CD4-positive, alpha-beta memory T cell (primary cell): ENCODE measurements at places on chromosomes 2 and 18.

DNA sequence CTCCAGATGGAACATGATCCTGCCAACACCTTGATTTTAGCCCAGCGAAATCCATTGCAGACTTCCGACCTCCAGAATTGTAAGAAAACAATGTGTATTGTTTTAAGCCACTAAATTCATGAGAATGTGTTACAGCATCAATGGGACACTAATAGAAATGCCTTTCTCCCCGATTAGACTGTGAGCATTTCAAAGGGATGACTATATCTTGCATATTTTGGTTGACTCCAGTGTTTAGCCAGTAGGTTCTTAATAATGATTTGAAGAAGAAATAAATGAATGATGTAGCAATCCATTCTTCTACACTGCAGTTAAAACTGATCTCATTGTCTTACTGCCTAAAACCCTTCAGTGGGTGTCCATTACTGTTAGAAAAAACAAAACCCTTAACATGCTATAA, 67.4 kb upstream of the ACVR1C start:
- no peak for DNase-seq

DNA sequence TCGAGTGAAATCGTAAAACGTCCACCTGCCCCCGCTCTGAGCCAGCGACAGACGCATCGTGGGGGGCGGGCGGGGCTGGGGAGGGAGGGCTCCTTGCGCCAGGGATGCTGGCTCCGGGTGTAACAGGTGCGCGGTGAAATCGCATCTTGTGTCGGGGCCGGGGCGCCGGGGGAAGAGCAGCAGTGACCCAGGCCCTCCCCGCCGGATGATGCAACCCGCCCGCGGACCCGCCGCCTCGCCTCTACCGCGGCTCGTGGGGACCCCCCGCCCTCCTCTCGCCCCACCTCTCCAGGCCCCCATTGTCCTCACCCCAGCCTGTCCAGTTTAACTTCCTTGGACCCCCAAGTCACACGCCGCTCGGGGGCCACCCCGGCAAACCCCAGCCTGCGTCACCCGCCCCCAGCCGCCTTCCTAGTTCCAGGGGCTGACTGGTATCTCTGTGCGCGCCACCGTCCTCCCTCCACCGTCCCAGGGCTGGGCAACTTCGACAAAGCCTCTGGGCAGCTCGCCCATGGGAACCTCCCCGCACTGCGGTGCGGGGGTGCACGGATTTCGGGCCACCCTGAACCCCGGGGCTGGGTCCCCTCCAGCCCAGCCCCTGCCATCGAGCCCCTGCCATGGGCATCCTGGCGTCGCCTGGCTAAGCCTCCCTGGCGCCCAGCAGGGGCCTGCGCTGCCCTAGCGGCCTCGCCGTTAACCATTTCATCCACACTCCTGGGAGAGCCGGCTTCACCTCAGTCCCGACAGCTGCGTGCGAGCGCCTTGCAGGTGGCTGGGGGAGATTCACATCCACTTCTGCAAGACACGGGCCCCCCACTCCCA, 799 bp upstream of the KIF1A start:
- DNase-seq, result no peak

DNA sequence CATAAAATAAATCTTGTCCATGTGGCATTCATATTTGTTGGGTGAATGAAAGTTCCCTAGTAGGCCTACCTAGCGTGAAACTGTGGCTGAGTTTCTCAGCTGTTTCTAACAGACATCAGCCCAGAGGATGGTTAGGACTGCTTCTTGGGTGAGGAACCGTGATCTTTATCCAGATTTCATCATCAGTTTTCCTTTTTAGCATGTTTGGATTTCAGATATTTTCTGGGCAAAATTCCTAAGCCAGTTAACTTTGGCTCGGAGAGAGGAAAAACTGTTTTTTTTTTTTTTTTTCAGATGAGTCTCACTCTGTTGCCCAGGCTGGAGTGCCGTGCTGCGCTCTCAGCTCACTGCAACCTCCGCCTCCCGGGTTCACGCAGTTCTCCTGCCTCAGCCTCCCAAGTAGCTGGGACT, 53.5 kb downstream of the DGKD start:
- DNase-seq, result no peak

GRCh38 chr2:134146620-134147019, 107.3 kb upstream of the MGAT5 start:
- no peak for DNase-seq

- no peak for DNase-seq
Measured at GRCh38 chr2:20115902-20116301, 64.5 kb upstream of the LAPTM4A start.

DNA sequence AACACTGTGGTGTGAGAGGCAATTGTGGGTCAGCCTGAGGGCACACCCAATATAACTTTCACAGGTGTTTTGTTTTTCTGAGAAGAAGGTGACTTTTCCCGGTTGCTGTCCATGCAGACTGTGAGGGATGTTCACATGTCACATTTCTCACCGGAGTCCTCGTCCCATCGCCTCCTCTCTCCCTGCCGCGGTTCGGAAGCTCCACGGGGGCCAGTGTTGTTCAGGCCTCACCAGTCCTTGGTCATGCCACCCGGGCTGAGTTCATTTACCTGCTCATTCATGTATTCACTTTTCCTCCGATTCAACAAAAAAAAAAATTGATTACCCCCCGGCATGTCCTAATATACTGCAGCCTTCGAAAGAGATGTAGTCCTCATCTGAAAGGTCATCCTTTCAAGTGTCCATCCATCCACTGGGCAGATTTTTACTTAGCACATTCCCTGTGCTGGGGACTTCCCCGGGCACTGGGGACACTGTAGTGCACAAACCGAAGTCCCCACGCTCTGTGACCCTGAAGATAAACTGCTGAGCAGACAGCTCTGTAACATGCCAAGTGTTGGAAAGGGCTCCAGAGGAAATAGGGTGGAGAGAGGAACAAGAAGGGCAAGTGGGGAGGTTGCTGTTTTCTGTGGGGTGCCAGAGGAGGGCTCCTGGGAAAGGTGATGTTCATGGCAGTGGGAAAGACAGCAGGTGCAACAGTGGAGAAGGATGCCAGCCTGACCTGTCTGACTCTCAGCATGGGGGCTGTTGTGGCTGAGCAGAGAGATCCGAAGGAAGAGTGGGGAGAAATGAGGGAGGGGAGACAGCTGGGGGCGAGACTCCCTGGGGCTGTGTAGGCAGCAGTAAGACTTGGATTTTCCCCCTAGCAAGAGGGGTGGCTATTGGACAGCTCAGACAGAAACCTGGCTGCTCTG, 22.4 kb downstream of the LRRFIP1 start:
- DNase-seq, result no peak

DNA sequence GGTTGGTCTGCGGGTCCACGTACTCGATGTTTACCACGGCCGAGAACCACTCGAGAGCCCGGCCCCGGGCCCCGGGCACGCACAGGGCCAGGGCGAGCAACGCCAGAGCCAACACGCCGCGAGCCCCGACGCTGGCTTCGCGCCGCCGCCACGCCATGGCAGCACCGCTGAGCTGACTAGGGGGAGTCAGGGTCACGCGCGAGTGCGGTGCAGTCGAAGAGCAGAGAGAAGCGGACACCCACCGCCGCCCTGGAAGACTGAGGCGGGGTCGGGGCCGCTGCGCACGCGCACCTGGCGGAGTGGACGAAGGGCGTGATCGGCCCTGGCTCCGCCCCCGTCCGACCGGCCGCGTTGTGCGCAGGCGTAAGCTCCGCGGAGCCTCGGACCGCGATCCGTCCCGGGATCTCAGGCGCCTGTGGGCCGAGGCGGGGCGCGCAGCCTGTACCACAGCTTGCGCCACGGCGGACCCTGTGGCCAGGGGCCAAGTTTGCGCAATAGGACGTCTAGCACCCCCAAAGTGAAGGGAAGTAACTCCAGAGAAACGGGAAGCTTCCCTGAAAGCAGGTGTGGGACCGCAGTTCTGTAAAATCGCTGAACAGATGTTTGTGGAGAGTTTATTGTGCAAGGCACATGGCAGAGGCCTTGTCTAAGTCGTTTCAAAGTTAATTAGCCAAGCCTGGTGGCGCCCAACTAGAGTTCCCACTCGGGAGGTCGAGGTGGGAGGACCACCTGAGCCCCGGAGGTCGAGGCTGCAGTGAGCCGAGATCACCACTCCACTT, at the start of gene RNF149:
Gene RNF149, minus strand, starts transcription at position 270 of the 779 bp plus-strand sequence. Its CDS starts 113 bp downstream, at position 157.
- peak; percentile 89 for DNase-seq

DNA sequence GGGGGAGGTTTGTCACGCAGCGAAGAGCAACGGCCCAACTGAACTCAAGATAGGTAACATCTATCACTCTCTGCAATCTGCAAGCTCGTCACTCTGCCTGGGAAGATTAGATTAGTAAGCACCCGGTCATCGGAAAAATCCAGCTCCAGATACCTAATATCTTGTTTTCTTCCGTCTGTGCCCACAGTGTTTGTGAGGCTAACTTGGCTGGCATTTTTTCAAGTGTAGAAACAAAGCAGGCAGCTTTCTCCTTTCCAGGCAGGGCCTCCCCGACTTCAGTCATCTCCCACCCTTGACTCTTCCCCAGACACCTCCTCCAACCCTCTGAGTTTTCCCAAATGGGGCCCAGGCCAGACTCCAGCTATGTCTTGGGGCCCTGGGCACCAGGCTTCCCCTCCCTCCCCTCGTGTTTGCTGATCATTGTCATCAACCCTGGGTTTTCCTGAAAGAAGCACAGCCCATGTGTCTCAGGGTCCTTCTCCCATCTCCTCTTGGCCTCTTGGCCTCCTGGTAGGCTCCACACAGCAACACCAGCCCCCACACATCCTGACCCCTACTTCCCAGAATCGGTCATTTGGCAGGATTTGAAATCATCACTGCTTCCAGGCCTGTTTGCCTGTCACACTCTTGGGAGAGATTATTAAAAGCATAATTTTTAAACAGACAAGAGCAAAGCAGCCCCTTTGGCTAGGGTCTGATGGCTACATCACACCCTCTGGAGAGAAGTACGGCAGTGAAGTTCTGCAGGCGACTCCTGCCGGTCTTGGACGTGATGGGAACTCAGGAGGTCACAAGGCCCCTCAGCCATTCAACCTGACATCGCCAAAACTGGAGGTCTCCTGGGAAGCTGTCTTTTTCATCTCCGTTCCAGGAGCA, 144.9 kb upstream of the ID2 start:
- DNase-seq, result no peak

DNA sequence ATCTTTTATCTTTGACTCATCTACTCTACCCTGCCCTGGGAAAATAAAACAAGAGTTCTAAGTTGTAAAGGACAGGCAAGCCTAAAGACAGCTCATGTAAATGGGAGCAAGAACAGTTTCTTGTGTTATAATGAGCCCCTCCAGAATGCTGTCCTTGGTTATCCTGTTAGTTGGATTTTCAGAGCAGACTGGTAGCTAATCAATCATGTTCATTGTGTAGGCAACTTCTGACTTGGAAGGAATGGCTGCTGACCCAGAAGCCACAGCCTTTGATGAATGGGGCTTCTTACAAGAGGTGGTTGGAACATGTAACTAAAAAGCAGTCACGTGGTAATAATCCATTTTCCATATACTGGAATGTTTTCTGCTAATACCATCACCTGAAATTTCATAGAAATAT, 254.2 kb downstream of the AGPS start:
- DNase-seq, result no peak

- DNase-seq, result no peak
Measured at GRCh38 chr18:79983253-79983652, 5.1 kb downstream of the TXNL4A start.

DNA sequence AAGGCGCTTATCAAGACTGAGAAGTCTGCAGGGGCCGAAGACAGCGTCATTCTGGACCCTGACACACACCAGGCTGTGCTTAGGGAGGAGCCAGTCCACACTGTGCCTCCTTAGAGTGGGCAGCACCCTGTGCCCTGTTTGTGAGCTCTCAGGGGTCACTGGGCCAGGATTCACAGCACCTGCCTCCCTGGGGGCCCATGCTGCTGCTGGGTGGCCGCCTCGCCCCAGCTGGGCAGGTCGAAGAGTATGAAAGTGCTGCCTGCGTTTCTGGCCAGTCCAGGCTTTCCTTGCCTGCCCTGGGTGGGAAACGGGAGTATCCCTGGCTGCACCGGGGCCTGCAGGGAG, 15.4 kb upstream of the GPR55 start:
- no peak for DNase-seq

GRCh38 chr2:23564615-23564960, 179.6 kb downstream of the KLHL29 start:
- DNase-seq, result no peak

- no peak for DNase-seq
Measured at GRCh38 chr2:235523021-235523420, 29.2 kb downstream of the AGAP1 start.

- DNase-seq, result no peak
Measured at GRCh38 chr2:46393865-46394264, 85.5 kb upstream of the TMEM247 start.

- no peak for DNase-seq
Measured at GRCh38 chr2:95296880-95297487, at the start of gene KCNIP3. KCNIP3 (plus strand) TSS chr2:95297347; CDS start chr2:95297439, 92 bp downstream.

DNA sequence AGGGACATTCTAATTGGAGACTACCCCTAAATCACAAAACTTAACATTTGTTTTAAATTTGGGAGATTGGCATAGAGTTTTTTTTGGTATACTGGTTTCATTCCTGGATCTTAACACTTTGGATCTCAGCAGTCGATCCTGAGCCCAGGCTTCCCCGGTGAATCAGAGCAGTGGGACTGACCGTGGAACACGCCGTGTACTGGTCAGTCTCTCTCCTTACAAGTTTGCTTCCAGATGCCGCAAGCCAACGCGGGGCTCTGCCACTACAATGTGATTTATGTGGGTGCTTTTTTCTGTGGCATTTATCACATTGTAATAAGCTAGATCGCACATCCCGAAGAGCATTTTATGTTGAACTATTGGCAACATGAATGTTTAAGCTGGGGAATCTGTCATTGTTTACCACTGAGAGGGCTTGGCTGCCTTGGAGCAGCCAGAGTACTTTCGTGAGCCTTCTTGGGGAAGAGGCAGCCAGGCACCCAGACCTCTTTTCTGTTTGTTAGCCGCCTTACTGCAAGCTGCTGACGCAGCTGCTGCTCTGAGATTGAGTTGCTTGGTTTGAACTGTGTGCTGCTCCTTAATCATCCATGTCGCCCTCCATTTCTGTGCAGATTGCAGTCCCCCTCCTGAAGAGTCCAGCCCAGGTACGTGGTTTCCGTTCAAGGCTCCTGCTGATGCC, 49.3 kb downstream of the COA5 start:
- DNase-seq, result no peak

GRCh38 chr18:10412933-10413332, 41.5 kb upstream of the APCDD1 start:
- no peak for DNase-seq

DNA sequence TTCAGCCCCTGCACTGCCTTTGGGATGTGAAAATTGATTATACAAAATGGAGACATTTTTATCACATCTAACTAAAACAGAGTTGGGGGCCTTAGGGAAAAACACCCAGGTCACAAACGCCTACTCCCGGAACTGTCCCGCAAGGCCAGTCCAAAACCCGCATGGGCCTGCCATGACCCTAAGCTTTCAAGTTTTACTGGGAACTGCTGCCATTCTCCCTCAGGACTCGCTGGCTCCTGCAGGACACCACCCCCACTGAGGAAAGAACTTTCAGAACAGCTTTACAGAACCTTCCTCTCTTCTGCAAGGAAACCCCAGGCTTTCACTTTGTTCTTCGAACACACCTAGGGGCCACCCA, 320.4 kb upstream of the HS6ST1 start:
- DNase-seq, result no peak
